ENCODE measurements at places on chromosomes 3 and 15.

GRCh38 chr3:98589331-98590036 is 3.9 kb downstream of the CPOX start:
- DNase-seq, result no peak

DNA sequence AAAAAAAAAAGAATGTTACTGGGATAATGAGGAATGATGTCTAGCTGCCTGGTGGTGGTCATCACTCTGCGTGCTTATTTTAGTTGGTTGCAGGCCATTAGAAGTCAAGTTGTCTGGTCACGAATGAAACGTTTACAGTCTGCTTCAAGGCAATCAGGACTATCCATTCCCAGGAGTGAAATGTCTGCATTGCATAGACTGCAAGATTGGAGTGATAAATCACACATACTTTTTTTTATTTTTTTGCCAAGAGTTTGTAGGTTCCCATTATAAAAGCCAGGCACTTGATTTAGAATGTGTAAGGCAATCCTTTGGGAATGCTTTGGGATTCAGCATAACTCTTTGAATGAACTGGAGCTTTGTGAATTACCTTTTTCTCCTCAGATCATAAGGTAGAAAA is 132.3 kb downstream of the STAC start:
- no peak for DNase-seq

DNA sequence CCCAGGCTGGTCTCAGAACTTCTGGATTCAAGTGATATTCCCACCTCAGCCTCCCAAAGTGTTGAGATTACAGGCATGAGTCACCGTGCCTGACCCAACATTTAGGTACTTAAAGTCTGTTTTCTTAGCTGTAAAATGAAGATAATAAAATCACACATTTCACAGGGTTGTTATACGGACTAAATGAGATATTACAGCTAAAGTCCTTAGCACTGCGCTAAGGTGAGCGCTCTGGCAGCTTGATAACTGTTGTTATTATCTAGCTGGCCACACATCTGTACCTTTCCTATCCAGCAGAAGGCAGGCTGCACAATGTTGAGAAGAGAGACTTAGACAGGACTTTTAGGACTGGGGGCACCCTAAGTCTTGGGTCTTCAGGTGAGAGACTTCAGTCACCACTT is 2.7 kb upstream of the LIPH start:
- no peak for DNase-seq

DNA sequence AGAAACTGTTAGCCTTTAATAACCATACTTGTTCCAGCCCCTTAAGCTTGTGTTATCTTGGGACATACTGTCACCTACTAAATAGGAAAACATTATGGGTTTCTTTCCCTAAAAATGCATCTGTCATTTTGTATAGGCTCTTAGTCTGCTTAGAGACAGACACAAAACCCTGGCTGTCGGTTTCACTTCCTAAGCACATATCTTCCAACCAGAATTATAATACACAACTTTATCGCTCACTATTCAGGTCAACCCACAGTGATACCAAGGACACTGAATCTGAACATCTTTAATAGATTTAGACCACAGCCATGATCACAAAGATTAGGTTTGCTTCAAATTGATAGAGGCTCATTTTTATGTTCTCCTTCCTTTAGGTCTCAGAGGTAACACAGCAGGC is 111.8 kb downstream of the CFAP20DC start:
- DNase-seq, result no peak

DNA sequence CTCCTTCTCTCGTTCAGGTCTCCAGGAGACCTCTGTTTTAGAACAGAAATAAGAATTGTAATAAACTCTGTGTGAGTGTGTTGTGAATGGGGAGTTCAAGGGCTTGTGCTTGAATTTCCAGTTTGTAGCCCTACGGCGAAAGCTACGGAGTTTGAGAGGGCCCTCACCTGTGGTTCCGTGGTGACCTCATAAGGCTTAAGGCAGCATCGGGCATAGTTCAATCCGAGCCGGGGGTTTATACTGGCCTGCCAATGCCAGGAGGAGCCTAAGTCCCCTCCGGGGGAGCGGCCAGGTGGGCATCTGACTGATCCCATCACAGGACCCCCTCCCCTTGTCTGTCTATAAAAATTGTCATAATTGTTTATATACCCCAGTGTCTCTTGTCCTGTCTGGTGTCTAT is 43.7 kb downstream of the ZBTB11 start:
- no peak for DNase-seq

- no peak for DNase-seq
These were observed 96.6 kb downstream of the CGNL1 start for GRCh38 chr15:57472861-57473260.

- no peak for DNase-seq
These were observed 619 bp upstream of the CMTM8 start for GRCh38 chr3:32237670-32238452.

DNA sequence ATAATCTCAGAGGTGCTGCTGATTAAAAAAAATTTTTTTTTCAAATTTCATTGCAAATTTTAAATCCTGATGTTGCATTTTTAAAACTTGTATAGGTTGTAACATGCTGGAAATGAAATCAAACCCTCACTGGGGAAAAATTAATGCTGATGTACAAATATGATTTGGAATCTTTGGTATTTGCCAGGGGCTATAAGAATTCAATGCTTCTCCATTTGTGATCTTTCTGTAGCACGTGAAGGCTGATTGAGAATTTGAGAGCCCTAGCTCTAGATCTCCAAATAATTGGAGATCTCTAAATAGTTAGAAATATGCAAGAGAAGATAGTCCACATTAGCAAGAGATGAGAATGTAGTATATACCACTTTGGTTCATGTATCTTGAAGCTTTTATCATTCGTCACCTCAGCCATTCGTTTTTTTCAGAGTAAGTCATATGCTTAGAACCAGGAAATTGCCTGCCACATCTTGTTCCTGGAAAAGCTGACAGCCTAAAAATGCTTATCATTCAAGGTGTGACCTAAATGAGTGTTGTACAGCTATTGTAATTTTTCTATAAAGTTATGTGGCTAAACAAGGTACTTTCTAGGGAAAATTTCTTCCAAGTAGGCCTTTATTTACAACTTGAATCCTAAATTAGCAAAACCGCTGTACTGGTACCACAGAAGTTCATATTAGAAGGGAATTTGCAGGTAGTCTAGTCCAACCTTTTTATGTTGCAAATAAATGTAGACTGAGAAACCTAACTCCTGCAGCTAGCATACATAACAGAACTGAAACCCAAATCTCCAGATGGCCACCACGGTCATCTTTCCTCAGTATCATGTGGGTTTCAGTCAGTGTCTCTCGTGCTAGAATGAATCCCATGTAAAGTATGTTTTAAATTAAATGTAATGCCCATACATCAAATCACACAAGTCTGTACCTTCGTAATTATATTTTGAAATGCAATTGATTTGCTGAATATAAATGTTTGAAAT is 48.5 kb downstream of the FNDC3B start:
- DNase-seq, result no peak

DNA sequence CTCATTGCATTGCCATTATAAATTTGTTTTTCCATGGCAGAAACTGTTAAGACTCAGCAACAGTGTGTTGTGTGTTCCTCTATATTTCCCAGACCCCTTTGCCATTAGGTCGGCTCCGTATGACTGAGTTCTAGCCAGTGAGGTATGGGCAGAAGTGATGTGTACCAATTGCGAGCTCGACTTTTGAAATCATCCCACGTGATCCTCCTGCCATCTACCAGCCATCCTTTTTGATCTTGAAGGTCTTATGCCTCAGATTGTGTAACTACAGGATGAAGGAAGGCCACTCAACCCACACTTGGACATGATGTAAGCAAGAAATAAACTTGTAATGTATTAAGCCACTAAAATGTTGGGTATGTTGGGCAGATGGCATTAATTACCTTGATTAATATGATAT is 562.3 kb downstream of the PDCD6IP start:
- no peak for DNase-seq

DNA sequence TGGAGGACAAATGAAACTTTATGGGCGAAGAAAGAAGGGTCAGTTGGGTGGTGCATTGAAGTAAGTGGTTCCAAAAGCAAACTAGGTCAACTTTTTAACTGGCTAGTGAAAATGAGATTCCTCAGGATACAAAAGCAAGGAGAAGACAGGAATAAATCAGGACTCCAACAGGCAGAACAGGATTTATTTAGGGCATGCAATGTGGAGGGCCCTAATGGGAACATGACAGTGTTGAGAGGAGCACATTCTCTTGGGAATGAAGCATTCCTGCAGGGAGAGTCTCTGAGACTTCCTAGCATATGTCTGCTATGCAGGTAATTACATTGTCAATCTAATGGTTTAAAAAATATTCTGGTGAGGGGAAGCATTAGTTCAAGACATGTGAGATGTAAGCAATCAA is 8.7 kb downstream of the NPAP1 start:
- DNase-seq, result no peak

GRCh38 chr3:16316847-16317560 is 52.0 kb downstream of the OXNAD1 start:
- DNase-seq, result no peak

DNA sequence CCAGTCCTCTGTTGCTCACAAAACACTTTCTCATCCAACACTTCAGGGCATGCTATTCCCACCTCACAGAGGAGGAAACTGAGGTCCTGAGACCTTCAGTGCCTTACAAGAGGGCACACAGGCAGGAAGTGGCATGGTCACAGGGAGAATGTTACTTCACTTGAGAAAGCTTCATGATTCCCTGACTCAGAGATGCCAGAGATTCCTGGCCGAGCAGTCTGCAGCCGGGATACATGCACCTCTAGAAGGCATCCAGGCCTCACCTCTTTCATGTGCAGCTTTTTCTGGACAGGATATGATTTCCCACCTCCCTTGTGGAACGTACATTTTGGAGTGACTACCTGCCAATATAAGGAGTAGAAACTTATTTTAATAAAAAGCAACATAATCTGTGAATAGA is 2.8 kb upstream of the SST start:
- no peak for DNase-seq

- DNase-seq, result no peak
These were observed 98.6 kb downstream of the OSBPL10 start for GRCh38 chr3:31882431-31882830.

- DNase-seq, result no peak
These were observed 29.4 kb downstream of the GAP43 start for GRCh38 chr3:115652738-115653137.

- DNase-seq, result no peak
These were observed 435.6 kb downstream of the ROBO2 start for GRCh38 chr3:77475507-77475906.

DNA sequence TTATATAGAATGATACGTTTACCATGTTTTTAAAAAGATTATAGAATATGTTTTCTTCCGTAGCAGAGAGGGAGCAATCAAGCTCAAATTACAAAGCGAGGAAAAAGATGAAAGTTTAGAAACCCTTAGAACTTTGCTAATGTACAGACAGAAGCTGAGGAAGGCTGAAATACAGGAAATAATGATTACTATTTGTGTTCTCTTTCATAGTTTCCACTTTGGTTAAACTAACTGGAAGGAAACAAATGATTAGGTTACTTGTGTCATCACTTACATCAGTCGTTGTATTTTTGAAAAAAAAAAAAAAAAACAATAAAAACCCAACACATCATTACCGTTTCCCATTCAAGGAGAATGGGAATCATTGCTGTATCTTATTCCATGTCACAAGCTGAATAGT is 337.8 kb upstream of the CBLB start:
- no peak for DNase-seq

DNA sequence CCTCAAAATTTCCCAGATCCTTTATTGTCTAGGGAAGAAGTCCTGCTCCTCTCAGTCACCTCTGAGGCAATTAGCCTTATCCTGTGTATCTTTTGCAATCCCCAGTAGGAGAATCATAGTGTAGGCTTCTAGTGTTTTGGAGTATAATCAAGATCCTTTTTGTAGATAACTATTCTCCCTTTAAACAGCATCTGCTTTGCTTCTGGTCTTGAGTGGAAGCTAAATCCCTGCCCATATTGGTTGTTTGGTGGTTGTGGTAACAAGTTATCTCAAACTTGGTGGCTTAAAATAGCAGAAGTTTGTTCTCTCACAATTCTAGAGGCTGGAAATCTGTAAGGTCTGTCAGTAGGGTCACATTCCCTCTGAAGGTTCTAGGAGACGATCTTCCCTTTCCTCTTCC is 217.5 kb upstream of the RASGRP1 start:
- no peak for DNase-seq
